ENCODE measurements at places on chromosomes 2 and 18.
A peak's percentile ranks its signal among the peaks of the same experiment; 100 is the strongest.

- DNase-seq, result no peak
Measured at GRCh38 chr18:28637897-28638296, 461.0 kb upstream of the CDH2 start.

DNA sequence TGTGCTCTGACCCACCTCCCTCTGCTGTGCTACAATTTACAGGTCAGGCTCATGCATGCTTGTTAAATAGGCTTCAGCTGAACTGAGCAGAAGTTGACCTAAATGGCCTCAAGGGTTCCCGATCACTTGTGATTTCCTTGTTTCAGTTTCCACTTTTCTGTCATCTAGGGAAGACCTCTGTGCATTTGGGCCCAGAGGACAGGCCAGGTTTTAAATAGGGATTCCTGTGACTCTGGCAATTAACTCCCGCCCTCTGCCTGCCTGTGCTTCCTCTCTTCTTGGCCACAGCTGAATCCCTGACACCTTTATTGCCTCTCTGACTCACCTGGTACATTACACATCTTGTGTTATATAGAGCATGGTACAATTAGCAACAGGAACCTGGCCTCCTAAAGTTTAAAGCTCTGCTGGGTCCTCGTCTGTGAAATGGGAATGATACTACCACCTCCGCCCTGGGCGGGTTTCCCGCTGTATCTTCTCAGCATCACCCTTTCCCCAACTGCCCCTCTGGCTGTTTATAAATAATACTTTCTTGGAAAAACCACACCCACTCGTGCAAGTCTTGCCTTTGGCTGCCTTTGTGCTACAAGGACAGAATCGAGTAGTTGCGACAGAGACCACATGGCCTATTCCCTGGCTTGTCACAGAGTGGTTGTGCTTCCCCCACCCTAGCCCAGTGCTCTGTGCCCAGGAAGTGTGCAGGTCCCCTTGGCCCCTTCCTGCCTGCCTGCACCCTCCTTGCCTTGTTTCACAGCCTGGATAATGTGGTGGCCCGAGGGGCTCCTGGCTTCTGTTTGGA lies 7.9 kb downstream of the CABLES1 start:
- DNase-seq, result no peak

- DNase-seq, result no peak
Measured at GRCh38 chr2:3199627-3200345, 177.8 kb downstream of the EIPR1 start.

DNA sequence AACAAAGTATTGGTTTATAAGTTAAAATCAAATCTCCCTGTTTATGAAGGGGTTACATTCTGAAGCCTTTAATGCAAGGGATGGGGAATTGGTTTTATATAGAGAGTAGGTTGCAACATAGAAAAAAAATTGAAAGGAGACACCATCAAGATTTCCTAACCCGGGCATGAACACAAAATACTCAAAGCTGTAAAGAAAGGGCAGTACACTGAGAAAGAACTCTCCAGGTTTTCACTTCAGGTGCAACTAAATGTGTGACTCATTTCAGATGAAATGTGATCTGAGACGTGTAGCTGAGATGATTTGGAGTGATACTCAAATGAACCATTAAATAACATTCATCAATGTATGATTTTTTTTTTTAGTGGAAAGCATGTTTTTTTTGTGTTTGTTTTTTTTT lies 43.6 kb downstream of the SANBR start:
- DNase-seq, result peak; percentile 4

GRCh38 chr18:48142353-48142752 lies 211.9 kb upstream of the SMAD2 start:
- no peak for DNase-seq

DNA sequence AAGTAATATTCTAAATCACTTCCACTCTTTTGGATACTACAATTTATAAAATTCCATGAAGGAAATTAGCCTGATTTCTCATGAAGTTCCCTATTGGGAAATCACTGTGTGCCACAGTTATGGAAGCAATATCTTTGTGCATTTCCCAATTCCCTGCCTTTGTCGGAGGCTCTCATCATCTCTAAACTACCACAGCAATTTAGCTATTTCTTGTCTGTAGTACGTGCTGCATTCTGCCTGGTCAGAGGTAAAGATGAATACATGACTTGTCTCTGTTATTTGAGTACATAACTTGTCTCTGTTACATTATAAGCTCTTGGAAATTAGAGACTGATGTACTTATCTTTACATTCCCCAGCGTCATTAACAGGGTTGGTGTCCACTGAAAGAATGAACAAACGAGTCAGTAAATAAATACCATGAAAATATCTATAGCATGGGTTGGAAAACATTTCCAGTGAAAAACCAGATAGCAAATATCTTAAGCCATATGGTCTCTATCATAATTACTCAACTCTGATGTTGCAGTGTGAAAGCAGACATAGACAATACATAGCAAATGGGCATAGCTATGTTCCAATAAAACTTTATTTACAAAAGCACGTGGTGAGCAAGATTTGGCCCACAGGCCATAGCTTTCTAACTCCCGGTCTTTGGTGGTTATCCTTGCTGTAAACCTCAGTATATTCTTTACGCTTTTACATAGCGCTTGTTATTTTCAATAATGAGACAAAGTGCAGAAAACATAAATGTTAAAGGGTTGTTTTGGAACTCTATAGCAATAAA lies 78.8 kb downstream of the BCL2 start:
- no peak for DNase-seq

GRCh38 chr18:76524900-76525698 lies 30.1 kb upstream of the ZNF516 start:
- DNase-seq, result no peak

- peak; percentile 87 for DNase-seq
Measured at GRCh38 chr18:56709463-56709862, 58.3 kb downstream of the WDR7 start.

DNA sequence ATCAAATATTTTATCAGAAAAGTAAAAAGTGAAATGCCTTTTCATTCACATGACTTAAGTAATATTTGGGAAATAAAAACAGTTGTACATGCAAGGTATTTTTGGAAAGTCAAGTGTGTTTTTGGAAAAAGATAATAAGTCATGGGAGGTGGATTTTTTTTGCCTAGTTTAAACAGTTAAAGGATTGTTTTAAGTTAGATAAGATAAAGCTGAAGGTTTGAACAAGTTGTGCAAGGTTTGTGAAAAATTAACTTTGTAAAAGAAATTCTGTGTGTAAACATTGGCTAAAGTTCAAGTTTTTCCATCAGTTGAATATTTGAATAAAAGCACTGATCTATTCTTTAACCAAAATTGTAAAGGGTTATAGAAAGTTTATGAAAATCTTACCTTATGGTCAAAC lies 207.9 kb upstream of the RGPD4 start:
- no peak for DNase-seq

DNA sequence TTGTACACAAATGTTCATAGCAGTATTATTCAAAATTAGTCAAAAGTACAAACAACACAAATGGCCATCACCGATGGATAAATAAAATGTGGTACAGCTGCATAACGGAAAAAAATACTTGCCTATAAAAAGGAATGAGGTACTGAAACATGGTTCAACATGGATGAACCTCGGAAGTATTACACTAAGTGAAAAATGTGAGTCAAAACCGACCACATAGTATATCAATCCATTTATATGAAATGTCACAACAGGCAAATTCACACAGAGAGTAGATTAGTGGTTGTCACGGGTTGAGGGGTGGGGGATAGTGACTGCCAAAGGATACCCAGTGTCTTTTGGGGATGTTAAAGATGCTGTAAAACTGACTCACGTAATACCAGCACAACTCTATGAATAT lies 3.5 kb downstream of the SS18 start:
- no peak for DNase-seq

- DNase-seq, result no peak
Measured at GRCh38 chr18:49734836-49735235, 78.5 kb downstream of the ACAA2 start.

DNA sequence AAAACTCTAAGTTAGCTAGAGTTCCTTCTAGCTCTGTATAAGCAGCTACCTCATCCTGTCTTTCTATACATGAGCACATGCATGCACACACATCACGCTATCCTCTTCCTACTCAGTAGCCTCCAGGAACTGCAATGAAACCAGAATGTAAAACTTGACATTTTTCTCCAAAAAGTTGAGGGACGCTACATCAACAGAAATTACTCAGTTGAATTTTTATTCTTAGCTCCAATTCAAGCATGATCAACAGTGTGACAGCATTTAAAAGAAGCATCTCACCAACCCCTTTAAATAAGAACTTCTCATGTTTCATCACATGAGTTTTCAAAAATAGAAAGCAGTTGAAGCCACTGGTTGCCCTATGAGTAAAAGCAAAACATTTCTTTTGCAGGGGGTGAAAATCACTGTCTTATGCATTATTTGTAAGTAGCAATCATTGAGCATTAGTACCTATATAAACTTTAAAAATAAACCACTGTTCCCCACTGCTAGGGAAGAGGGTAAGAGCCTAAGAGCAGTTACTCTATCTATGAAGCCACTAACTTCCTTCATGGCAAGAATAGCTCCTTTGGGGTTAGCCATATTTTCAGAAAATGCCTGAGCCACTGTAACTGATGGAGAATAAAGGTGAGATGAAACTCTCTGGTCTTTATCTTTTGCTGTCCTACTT lies 77.9 kb upstream of the ARL5A start:
- DNase-seq, result peak; percentile 25

- DNase-seq, result peak; percentile 59
Measured at GRCh38 chr2:193894081-193894480, 1699.3 kb upstream of the TMEFF2 start.

- DNase-seq, result peak; percentile 78
Measured at GRCh38 chr2:98551316-98551715, 57.0 kb downstream of the COA5 start.

DNA sequence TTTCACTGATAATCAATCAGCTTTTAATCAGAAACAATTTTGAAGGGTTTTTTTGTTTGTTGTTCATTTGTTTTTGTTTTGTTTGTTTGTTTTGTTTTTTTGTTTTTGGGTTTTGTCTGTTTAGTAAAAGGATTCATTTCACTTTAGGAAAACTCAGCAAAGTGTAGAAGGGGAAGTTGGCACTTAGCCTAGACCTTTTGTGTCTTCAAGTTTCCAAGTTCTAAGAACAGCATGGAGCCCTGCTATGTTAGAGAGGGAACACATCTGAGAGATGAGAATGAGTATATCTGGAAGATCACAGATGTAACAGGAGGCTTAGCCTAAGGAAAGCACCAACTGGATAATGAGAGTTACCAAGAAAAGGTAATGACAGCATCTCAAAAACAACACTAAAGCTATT lies 501.5 kb downstream of the ERBB4 start:
- DNase-seq, result no peak

DNA sequence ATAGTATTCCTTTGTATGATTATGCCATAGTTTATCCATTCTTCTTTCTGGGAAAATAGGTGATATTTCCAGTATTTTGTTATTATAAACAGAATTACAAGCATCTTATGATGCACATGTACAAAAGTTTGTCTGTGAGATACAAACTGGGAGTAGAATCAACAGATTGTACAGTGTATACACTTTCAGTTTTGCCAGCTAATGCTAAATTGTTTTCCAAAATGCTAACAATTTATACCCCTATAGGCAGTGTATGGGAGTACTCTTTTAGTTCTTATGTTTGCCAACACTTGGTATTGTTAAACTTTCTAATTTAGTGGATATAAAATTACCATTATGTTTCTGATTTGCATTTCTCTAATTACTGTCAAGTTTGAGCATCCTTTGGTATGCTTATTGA lies 31.0 kb upstream of the TNFRSF11A start:
- no peak for DNase-seq

DNA sequence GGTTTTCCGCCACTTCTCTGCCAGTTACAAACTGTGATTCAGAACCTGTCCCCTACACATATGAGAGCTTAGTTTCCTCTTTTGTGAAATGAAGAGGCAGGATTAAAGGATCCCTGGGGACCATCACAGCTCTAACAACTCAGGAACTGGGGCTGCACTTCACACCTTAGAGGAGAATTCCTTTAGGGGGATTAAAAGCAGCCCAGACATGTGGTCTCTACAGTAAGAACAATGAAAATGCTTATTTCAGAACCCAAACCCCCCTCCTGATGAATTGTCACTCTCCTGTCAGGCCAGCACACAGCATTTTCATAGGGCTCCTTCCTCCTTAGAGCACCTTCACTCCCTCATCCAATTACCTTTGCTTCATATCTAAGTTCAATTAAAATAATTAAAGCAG lies 101.5 kb upstream of the NEDD4L start:
- DNase-seq, result no peak
